ENCODE measurements at places on chromosomes 3 and 15.

DNA sequence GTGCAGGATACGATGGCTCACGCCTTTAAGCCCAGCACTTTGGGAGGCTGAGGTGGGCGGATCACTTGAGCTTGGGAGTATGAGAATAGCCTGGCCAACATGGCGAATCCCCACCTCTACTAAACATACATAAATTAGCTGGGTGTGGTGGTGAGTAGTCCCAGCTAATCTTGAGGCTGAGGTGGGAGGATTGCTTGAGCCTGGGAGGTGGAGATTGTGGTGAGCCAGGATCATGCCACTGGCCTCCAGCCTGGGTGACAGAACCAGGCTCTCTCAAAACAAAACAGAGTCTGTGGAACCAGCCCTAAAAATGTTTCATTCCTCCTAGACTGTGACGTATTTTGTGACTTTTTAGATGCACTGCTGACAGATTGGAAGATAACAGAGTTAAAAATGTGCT lies 34.3 kb upstream of the RAD51 start:
- no peak for DNase-seq

GRCh38 chr3:33936921-33937525 lies 138.6 kb downstream of the PDCD6IP start:
- DNase-seq: no peak

GRCh38 chr3:46496746-46497555 lies 825 bp upstream of the RTP3 start:
- DNase-seq: no peak

GRCh38 chr3:50237133-50237651 lies 1.2 kb downstream of the GNAI2 start:
- no peak for DNase-seq

DNA sequence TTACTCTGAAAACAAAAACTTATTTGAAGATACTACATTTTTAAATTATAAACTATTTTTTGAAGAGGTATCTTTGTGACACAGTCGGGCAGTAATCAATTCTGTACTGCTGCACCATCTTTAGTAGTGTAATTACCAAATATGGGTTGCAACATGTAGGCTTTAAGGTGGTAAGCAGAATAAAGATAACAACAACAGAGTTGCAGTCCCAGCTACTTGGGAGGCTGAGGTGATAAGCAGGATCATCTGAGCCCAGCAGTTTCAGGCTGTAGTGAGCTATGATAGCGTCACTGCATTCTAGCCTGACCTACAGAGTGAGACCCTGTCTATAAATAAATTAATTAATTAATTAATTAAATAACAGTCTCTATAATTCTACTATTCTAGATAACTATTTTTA lies 6.0 kb downstream of the PLOD2 start:
- no peak for DNase-seq

DNA sequence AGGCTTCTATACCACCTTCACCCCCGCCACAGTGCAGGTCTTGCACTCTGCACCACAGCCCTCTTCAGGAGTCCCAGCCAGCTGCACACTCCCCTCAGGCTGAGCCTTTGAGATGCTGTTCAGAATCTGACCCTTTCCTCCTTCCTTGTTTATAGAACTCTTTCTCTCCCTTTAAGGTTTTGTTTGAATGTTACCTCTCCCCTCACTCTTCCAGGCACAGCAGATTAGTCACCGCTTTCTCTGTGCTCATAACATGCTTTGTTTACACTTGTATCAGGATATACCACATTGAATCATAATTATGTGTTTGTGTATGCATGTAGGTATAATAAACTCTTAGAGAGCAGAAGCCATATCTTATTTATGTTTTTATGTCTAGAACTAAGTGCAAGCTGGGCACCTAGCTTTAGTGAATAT lies 168.4 kb upstream of the BCL6 start:
- DNase-seq: no peak

DNA sequence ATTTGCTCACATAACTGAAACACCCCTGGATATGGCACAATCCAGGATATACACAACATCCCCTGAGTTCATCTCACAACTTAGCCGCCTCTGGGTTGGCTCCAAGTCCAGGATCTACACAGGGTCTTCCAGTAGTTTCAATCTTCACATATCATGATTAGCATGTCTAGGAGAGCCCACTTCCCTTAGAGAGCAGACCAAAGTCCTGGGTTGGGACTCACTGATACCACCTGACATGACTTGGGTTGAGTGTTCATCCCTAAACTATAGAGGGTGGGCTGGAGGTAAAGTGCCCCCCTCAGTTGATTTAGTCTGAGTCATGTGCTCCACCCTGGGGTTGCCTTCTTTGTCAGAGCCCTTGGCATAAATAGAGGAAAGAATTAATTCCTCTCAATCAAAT lies 493.6 kb upstream of the PPP2R3A start:
- DNase-seq: no peak
